Gastrocnemius medialis (tissue), 4 donors: ENCODE measurements at places on chromosomes 2 and 18. TPM values are rescaled to one million over a fixed set of nuclear protein-coding genes. Genes with fewer than 3 reads are reported as not detected.

DNA sequence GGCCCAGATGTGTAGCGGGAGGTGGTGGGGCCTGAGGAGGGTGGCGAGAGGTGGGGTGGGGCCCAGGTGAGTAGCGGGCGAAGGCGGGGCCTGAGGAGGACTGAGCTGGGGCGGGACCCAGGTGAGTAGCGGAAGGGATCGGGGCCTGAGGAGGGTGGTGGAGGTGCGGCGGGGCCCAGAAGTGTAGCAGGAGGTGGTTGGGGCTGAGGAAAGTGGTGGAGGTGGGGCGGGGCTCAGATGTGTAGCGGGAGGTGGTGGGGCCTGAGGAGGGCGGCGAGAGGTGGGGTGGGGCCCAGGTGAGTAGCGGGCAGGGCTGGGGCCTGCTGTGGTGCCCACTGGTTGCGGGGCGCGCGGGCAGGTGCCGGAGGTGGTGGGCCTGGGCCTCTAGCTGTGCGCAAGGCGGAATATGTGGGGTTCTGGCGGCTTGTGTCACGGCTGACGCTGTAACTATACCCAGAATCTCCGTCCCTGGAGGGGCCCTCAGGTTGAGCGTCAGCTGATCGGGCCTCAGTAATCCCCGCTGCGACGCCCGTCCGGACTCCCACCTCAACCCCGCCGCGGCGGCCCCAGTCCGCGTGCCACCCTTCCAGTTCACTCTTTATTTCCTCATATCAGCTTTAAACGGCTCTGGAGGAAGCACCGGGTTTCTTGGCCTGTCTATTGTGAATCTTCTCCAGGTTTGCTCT is 866 bp upstream of the SF3B6 start:
- no peak for DNase-seq

GRCh38 chr2:240450532-240451107 is 15.2 kb downstream of the GPC1 start:
- DNase-seq: no peak

RAD51AP2 gene
- not detected for total RNA-seq

DNA sequence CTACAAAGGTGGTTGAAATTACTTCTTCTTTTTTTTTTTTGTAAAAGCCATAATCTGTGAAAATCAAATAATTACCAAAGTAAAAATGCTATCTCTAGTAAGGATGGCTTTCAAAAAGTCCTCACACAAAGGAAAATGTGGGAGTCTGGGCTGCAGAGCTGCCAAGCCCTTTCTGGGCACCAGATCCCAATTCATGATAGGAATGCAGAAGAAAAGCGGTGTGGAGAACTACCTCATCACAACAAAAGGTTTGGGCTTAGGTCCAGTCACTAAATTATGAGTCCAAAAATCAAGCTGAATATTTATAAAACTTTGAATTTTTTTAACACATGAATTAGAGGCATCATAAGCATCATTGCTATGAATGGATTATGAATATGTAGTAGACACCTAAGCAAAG is 30.8 kb upstream of the EPHA4 start:
- DNase-seq: no peak

GRCh38 chr2:105575499-105576025 is 169.2 kb upstream of the NCK2 start:
- DNase-seq: no peak

TEKT4 gene
- not detected for total RNA-seq

DNA sequence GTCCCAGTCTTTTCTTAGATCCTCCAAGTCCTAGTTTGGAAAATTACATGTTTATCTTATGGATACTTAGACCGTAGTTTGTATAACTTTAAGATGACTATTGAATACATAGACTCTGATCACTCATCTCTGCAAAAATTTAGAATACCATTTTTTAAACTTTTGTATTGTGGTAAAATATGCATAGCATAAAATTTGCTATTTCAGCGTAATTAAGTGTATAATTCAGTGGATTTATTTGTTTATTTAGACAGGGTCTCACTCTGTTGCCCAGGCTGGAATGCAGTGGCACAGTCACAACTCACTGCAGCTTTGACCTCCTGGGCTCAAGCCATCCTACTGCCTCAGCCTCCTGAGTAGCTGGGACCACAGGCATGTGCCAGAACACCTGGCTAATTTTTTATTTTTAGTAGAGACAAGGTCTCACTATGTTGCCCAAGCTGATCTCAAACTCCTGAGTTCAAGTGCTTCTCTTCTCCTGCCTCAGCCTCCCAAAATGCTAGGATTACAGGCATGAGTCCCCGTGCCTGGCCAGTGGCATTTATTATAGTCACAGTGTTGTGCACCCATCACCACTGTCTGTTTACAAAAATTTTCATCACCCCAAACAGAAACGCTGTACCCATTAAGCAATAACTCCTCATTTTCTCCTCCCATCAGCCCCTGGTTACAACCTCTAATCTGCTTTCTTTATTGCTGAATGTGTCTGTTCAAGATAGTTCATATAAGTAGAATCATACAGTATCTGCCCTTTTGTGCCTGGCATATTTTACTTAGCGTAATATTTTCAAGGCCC is 90.0 kb downstream of the MAP3K20 start:
- peak; percentile 10 for DNase-seq

DNA sequence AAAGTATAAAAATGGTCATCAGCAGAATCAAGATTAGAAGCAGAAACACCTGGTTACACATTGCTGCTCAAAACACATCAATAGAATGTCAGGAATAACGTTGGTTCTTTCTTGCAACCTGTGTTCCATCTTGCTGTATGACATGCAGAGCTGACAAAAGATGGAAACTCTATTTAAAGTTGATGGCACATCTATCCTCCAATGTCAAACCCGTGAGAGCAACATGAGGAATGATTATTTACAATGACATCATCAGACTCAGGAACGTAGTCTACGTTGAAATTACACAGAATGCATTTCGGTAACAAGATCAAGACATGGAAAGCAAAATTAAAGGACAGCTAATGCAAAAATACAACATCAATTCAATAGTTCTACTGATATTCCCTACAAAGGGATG is 26.2 kb upstream of the TTN start:
- no peak for DNase-seq

DNA sequence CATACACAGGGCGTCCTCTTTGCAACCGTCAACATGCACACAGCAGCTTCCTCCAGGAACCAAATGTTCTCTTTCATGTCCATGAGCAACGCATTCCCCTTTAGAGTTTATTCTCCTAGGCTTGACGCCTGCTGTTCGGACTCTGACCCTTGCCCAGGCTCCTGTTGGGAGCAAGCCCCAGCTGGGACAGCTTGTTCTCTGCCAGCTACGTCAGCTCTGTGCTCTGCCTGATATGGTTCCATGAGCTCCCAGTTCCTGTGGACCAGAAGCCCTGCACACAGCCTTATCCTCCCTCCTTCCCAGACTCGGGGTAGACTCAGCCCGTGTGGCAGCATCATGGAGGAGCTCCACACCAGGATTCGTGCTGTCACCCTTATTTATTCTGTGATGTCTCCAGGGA is 253.1 kb upstream of the PXDN start:
- no peak for DNase-seq

DNA sequence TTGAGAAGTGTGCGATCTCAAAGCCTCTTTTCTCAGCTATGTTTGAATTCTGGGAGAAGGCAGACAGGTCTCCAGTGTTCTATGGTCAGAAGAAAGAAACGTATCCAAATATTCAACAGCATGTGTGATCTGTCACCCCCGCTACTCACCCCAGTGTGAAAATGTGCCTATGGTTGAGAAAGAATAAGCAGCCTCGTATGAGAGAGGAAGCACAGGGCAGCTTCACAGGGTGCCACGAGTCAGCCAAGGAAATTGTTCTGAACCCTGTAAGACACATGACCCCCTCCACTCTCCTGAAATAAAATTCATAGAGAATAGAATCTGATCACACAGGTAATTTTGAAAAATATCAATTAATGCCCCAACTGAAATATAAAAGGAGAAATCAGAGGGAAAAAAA is 8.0 kb upstream of the SF3B1 start:
- DNase-seq: peak; percentile 28

- no peak for DNase-seq
Observed at GRCh38 chr2:71463342-71463654, 9.9 kb downstream of the DYSF start.

DNA sequence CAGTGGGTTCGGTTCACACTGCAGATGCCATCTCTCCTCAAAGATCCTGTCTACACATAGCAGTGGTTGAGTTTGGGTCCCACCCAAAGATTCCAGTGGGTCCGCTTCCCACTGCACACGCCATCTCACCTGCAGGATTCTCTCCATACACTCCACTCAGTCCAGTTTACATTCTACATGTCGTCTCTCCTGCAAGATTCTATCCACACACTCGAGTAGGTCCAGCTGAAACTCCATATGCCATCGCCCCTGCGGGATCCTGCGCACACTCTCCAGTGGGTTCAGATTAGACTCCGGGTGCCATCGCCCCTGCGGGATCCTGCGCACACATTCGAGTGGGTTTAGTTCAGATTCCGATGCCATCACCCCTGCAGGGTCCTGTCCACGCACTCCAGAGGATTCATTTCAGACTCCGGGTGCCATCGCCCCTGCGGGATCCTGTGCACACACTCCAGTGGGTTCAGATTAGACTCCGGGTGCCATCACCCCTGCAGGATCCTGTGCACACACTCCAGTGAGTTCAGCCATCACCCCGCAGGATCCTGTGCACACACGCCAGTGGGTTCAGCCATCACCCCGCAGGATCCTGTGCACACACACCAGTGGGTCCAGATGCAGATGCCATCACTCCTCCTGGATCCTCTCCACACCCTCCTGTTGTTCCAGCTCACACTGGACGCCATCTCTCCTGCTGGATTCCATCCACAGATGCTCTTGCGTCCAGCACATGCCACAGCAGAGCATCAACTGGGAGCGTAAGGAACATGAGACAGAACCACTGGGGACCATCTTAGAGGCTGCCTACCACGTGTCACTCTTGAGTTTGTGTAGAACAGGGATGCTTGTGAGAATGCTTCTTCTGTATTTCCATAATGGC is 3.0 kb upstream of the PXDN start:
- DNase-seq: no peak

DNA sequence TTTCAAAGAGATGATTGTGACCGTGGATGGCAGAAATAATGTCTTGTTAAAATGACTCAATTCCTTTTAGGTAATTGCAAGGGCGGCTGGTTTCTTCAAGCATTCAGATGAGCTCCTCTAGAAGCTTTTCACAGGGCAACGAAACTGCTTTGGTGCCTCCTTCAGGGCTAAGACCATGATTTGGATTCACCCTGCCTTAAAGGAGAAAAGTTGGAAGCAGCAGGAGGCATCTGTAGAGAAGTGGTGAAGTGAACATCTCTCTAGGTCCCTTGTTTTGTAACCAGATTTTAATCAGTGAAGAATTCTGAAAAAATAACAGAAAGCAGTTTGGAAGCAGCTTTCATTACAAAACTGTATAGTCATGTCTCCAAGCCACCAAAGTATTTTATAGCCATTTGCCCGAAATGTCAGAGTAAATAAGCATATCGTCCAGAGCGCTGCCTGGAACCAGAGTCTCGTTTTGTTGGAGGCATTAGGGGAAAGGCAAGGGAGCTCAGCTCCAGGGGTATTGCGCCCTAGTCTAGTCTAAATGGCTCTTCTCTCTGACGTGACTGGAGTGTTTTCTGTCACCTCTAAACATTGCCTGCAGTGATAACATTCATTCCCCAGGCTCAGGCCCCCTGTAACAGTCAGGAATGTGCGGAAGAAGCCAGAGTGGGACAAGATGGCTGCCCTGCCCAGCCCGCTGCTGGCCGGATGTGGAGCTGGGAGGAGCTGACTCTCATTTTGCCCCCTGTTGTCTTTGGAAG is 57.8 kb upstream of the ITGB6 start:
- DNase-seq: no peak

ALPP gene
- total RNA-seq: not detected

GRCh38 chr2:238582159-238582558 is 155.4 kb downstream of the ASB1 start:
- DNase-seq: no peak

DNA sequence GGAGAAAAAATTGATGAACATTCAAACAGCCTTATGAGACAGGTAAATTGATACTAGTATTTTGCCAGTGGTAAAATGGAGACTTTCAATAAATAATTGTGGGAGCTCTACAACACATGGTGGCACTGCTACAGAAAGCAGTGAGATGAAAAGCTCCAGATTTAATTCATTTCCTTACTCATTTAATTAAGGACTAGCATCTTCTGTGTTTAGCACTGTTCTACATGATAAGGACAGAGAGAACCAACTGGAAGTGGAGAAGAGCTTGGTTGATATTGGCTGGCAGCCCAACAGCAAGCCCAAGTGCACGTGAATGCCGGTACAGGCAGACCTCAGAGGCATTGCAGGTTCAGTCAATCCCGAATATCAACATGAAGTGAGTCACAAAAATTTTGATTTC is 470.4 kb upstream of the MYT1L start:
- no peak for DNase-seq

SERPINB3 gene
- total RNA-seq: not detected

GRCh38 chr2:133602538-133602937 is 34.3 kb upstream of the NCKAP5 start:
- DNase-seq: no peak

COL4A3 gene
- 66.8 TPM for total RNA-seq

DNA sequence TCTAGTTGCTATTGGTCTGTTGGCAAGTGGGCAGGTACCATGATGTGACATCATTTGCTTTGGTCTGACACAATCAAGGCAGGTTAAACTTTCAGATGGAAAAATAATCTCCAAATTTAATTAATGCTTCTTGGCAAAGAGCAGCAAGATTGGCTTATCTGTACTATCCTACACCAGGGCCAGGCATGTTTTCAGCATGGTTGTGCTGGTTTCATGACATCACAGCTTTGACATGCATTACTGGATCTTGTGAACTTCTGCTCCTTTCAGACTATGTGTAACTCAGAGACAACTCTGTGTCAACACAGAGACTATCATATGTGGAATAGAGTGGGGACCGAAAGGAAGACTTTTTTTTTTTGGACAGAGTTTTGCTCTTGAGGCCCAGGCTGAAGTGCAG is 520.5 kb downstream of the TDRD15 start:
- no peak for DNase-seq

GRCh38 chr2:227855440-227855839 is 16.0 kb upstream of the DAW1 start:
- DNase-seq: no peak

DNA sequence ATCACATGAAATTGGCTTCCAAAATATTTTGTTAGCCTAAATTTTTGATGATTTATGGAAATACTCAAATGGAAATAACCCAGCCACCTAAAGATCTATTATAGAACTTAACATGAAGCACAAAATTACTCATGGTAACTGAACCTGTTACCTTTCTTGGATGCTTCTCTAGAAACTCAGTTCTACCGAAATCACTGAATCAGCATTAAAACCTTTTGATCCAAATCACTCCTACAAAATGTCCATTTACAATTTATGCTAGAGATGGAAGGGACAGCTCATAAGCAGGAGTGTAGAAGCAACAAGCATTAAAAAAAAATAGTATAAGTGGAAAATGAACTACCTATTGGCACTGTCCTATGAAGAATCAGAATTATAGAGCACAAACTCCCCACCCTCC is 2.1 kb downstream of the PRPF40A start:
- no peak for DNase-seq

SERPINB4 gene
- not detected for total RNA-seq

DNA sequence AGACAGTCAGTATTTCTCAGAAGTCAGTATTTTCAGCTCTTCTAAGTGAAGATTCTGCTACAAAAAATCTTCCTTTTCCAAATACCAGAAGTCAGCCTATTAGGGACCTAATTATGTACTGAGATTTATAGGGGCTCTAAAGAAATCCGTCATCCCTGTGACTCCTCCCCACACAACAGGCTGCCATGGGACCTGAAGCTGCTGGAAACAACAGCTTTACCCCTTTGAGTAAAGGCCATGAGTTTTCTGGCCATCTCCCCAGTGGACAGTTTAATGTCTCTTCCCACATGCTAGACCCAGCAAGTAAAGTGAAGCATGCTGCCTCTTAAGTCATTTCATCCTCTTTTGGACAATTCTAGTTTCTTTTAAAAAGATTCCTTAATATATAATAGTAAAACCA is 255.7 kb upstream of the ACVR2A start:
- no peak for DNase-seq

SLC4A3 gene
- not detected for total RNA-seq
